ENCODE measurements at places on chromosomes 1 and 21.

DNA sequence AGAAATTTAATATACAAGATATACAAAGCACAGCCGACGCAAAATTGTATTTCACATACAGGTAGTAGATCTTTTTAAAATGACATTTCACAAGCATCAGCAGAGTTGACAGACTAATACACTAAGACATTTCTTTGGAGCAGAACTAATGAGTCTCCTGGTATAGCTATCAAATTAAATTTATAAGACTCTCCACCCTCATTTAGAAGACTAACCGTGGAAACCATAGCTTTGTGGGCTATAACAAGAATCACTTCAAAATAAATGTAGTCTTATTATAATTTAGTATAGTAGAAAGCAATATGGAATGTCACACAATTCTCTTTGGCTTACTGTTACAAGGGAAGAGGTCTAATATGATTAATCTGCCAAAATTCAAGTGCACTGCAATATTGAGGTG, 204.9 kb downstream of the VAV3 start:
- DNase-seq: no peak

DNA sequence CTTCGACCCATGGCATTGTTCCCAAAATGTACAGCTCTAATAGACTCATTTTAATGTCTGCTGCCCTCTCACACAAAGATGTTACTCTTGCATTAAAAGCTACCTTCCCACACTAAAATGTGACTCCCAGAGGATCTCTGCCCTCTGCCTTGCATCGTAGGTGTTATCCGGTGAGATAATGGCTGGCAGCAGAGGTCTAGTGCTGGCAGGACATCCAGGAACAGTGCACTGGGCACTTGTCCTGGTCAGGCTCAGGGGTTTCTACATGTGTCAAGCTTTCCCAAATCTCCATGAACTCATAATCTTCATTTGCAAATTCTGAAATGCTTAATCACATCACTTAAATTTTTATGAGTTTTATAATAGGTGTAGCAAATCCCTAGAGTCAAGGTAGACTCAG, 310.6 kb downstream of the LRRIQ3 start:
- DNase-seq: no peak

- DNase-seq: peak; percentile 71
These were observed 2.4 kb upstream of the TMEM125 start for GRCh38 chr1:43267291-43267805.

GRCh38 chr1:110582378-110582777, 23.8 kb downstream of the KCNA2 start:
- no peak for DNase-seq

- peak; percentile 100 for DNase-seq
These were observed 34.7 kb downstream of the RGS5 start for GRCh38 chr1:163168053-163168452.

GRCh38 chr1:207103892-207104373, at the start of gene C4BPA:
Gene C4BPA, plus strand, starts transcription at chr1:207104233. Its CDS starts 8,793 bp downstream, at chr1:207113026.
- no peak for DNase-seq

DNA sequence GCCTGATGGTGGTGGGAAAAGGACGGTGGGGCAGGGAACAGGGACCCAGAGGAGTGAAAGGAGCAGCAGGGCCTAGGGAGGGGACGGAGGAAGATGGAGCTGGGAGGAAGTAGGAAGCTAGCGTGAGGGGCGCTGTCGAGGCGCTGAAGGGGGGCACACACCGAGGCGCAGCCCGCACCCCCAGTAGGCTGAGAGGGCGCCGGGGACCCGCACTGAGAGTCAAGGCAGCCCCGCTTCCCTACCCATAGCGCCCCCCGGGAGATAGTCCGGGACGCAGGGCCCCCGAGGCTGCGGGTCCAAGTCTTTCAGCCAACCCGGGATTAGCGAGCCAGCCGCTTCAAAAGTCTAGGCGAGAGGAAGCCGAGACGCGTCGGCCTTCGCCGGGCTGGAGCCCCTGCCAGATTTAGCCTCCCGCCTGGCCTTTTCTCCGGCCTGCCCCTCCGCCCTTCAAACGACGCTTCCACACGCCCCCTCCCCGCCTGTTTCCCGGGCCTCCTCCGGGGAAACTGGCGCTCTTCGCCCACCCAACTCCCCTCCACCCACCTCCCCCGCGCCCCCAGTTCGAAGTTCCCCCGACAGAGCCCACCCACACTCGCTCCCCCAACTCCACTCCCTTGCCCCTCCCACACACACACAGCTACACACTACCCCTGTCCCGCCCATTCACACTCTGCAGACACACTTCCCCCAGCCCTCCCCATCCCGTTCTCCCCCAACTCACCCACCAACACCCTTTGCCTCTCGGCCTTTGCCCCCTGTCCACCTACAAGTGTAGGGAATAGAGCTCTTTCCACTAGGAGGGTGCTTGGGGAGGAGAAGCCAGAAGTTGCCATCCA, 7.8 kb upstream of the PROX1 start:
- no peak for DNase-seq

DNA sequence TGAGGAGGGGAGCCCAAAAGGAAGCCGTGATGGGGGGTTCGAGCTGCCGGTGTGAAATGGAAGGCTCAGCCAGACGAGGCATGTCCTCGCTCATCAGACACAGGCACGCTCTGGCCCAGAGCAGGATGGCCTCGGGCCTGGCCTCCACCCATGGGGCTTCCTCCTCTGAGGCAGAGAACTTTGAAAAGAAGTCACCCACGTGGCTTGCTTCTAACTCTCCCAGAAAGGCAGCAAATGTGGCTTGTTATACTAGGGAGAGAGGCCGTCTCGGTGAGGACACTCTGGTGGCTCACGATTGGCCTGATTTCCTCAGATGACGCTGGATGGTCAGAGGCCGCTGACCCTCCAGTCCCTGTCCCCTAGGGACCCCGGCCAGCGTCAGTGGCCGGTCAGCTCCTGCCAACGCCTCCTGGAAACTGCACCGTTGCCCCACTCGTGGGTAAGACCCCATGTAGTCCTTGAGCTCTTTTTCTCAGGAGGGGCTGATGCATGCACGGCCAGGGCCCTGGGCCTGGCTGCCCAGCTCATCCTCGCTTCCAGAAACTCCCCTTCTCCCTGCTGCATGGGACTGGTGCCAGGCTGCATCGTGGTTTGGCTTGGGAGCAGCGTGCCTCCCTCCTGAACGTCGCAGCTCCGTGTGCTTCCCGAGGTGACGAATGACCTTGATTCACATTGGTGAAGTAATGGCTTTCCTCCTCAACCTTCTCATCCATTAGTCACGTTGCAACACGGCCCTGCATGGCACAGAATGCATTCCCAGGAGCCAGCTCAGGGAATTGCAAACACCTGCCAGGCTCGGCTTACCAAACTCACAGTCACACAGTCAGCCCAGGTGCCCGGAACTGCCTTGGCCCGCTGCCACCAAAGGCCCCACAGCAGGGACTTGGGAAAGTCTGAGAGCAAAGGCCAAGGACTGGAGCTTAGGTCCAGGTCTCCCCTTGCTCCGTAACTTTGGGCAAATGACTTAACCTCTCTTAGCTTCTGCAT, 58.8 kb downstream of the TOMM20 start:
- DNase-seq: peak; percentile 91

DNA sequence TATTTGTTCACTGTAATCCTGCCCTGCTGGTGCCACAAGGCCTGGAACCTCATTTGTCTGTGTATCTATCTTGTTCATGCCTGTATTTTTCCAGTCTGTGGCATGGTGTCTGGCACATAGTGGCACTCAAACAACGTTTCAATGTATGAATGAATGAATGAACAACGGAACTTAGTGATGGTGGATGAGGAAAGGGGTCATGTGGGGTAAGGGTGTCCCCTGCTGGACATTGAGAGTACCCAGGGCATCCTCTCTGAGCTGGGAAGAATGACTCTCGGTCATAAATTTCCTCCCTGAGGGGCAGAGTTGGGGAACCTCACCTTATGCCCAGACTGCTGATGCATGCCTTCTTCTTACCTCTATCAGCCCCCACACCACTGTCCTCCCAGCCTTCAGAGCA, 18.9 kb upstream of the ZNF683 start:
- DNase-seq: peak; percentile 56

- DNase-seq: no peak
These were observed 118.5 kb upstream of the ADAR start for GRCh38 chr1:154726443-154726842.

GRCh38 chr1:12320486-12320885, 90.7 kb downstream of the VPS13D start:
- DNase-seq: no peak

- no peak for DNase-seq
These were observed 133.1 kb upstream of the PTBP2 start for GRCh38 chr1:96588416-96588995.

DNA sequence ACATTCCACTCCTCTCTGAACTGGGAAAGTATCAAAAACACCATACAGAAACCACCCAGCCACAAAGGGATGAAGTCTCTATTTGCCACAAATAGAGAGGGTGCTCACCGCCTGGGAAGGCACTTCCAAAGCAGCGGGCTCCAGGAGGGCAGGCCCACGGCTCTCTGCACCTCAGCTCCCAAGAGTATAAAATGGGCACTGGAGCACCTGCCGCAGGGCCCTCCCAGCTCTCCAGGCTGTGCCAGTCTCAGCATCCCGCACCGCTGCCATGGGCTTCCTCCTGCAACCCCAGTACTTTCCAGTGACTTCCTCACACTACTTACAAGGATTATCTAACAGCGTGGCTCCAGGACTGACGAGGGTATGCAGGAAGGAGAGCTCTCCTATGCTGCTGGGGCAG, 14.4 kb downstream of the C2CD2 start:
- DNase-seq: no peak

GRCh38 chr1:101843160-101843559, 153.6 kb downstream of the OLFM3 start:
- no peak for DNase-seq

DNA sequence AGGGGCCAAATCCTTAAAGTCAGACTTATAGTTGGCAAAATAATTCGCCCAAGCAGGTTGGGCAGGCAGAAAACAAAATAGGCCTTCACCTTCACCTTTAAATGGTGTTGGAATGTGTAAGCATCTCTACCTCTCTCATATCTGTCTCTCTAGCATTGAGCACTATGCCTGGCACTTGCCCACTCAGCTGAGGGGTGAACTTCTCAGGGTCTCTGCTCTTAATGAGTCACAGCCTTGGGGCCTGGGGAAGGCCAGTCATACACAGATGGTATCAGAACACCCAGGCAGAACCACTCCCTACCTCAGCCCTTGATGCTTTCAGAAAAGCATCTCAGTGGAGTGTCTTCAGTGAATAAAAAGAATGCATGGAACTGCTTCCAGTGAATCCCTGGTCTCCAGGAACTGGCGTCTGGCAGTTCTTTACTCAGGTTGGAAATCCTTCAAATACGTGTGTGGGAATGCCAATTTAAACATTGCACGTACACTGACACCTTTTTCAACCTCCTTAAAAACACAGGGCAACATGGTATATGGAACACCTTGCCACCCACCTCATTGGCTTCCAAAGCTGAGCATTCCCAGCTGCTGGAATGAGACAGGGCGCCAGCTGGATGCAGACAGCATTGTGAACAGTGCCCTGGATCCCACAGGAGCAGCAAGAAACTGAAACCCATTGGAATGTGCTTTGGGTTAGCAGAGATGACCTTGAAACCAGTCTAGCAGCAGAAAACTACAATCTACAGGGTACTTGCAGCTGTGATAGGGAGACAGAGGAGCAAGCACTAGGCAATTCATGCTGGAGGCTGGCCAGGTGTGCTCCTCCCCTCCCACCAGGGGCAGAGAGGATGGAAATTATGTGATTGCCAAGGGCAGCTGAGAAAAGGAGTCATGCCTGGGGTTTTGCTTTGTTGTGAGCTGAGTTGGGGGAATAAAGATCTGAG, 30.0 kb downstream of the ZNF697 start:
- DNase-seq: no peak

Data from fibroblast of skin of right quadriceps (primary cell).